Inflammatory macrophage treated with lipopolysaccharide for 4 hours (primary cell): ENCODE measurements at places on chromosomes 1 and 21.

- DNase-seq, result no peak
Observed at GRCh38 chr1:30670240-30671060, 52.9 kb downstream of the MATN1 start.

DNA sequence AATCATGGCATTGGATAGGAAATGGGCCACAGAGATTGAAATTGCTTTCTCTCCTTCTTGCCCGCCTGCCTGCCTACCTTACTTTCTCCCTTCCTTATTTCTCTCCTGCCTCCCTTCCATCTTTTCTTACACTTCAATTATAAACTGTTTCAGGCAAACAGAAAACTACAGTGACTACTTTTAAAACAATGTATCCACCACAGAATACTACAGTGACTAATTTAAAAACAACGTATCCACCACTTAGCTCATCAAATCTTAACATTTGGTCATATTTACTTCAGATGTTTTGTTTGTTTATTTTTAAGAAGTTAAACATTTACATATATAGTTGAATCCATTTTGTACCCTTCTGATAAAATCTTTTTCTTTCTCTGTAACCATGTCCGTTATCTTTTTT is 54.4 kb downstream of the SNRPE start:
- DNase-seq, result no peak

- DNase-seq, result no peak
Observed at GRCh38 chr1:202807451-202807925, 733 bp downstream of the KDM5B start.

- DNase-seq, result peak; percentile 68
Observed at GRCh38 chr21:37368541-37369279, 2.1 kb downstream of the DYRK1A start.

DNA sequence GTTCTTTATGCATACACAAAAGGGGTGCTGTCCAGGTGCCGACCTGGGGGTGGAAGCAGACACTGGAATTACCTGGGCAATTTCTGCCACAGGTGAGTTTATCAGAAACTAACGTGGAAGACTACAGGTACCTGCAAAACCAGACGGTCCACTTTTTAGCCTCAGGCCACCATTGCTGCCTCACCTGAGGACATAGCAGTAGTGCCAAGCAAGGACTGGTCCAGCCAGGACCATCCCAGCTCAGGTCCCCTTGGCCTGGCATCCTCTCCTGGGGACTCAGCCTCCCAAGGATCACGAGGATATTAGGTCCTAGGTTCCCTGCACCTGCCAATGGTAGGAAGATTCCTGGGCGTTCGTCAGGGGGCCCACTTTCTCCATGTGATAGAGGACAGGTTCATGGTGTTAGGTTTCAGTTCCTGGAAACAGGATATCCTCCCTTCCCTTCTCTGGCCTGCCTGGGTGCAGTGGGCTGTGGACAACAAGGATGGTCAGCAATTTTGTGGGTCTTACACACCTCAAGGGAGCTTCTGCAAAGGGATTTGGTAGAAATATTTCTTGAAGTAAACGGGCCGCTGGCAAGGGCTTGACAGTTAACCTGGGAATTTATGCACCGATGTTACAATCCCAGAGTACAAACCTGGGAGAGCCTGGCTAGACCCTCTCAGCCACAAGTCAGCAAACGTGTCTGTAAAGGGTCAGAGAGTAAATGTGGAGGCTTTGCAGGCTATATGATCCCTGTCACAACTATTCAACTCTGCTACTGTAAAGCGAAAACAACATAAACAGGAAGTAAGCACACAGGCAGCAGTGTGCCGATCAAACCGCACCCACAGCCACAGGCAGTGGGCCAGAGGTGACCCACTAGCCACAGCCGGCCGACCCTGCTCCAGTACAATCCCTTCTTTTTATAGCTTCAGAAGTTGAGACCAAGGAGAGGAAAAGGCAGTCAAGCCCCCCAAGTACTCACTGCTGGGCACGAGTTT is 71.4 kb upstream of the RAB4A start:
- DNase-seq, result peak; percentile 77

GRCh38 chr1:225426395-225427234 is 1.2 kb downstream of the LBR start:
- peak; percentile 40 for DNase-seq

DNA sequence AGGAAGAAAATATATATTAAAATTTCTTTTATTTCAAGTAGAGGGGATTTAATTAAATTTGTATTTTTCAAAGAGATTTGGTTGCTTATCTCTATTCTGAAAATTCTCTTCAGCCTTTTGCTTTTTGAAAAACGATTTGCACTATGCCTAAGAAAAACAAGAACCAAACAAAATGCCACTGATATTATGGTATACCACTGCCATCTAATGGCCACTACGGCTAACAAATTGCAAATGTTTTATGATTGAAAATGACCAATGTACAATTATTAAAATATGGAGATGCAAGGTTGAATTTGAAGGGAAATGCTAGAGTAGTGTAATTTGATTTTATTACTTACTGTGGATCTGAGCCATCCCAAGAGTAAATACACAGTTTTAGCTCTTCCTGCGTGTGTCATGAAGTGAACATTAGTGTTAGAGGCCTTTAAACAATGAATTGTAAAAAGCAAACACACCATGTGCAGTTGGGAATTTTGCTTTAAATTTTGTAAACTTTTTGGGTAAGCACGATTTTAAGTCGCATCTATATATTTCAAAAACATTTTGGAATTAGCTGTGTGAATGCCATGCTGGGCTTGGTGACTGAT is 137.4 kb upstream of the USP25 start:
- DNase-seq, result peak; percentile 55

DNA sequence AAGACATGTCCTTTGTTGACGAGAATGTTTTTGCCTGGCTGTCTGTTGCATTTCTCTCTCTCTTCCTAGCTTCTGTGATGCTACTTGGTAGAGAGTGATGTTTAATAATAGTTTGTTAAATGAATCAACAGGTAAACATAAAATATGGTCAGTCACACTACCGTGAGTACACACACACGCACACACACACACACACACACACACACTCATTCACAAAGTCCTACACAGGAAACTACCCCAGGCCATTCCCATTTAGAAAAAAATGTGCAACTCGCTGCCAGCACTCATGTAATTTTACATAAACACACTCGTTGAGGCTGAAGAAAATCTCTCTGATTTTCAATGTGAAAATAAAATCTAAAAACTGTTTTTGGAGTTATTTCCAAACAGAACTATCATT is 38.7 kb downstream of the RUNX1 start:
- DNase-seq, result no peak

DNA sequence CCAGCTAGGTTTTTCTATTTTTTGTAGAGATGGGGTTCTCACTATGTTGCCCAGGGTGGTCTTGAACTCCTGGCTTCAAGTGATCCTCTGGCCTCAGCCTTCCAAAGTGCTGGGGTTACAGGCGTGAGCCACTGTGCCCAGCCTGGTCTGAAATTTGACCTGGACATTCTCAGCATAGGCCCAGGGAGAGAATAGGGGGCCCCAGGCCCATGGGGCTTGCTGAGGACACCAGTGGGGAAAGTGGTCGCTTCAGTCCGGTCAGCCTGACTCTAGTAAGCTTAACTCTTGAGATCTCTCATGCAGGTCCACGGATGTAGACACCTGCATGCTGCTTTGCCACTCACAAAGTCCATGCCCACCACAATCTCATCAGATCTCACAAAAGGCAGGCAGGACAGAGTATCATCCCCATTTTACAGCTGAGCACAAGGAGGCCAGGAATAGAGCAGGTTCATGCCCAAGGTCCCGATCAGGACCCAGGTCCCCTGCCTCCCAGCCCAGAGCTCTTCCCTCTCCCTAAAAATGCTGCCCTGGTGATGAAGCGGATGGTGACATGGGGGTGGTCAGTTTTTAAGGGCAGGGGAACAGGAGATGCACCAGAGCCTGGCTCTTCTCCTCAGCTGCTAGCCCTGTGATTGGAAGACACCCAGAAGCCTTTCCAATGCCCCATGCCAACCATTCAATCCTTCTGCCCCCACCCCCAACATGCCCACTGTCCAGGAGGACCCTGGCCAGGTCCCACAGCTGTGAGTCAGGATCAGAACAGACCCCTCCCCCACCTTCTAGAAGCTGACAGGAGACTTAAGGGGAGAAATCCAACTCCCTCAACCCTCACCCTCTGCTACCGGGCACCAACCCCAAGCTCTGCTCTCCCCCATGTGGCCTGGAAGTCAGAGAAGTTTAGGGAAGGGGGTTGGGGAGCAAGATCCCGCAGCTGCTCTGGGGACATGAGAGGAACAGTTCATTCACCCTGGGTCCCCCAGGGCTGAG is 1.8 kb downstream of the FHL3 start:
- no peak for DNase-seq

DNA sequence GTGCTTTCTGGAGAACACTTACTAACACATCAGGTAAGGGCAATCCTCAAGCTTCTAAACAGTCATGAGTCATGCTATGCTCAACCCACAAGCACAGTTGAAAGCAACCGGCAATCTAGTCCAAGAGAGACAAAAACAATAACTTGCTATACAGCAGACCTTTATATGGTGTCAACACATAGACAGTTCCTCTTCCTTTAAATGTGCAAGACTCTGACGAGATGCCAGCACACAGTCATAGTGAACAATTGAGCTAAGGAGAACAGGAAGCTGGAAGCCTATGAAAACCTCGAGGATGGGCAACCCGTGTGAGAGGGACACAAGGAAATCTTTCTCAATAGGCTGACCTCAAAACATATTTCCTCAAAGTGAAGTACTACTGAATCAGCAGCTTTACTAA is 5.3 kb downstream of the ADIPOR1 start:
- DNase-seq, result peak; percentile 100
